ENCODE measurements at places on chromosomes 13 and 19. TPM values are rescaled to one million over a fixed set of nuclear protein-coding genes. Genes with fewer than 3 reads are reported as not detected.

DNA sequence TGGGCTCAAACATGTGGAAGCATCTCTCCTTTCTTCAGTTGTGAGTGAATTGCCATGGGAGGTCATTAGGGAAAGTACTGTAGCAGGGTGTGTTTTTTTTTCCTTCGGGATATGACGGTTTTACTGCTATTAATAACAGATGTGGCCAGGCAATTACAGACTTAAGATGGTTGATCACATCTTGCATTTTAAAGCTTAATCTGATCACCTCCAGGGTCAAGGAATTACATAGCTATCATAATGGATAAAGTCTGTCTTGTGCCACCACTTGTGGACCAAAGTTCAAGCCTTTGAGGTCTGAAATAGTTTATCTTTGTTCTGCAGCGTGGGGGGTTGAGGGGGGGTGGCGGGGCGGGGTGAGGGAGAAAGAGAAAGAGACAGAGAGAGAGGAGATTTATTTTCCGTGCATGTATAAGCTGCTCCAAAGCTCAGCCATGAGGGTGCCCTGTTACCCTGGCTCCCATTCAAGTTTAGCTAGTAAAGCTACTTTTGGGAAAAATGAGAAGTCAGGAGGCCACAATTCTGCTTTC, 5.5 kb upstream of the SERP2 start:
- peak overlapping the region; percentile 72 for H3K27ac ChIP-seq
- no peak for DNase-seq
- no peaks in the 10 kb centered on the region for H3K27me3 ChIP-seq
- no peaks in the 10 kb centered on the region for H3K4me1 ChIP-seq
- H3K4me3 ChIP-seq = no peak overlapping the region
- no peaks in the 10 kb centered on the region for H3K36me3 ChIP-seq

CTXN1 gene
- 2.5 TPM for total RNA-seq

DNA sequence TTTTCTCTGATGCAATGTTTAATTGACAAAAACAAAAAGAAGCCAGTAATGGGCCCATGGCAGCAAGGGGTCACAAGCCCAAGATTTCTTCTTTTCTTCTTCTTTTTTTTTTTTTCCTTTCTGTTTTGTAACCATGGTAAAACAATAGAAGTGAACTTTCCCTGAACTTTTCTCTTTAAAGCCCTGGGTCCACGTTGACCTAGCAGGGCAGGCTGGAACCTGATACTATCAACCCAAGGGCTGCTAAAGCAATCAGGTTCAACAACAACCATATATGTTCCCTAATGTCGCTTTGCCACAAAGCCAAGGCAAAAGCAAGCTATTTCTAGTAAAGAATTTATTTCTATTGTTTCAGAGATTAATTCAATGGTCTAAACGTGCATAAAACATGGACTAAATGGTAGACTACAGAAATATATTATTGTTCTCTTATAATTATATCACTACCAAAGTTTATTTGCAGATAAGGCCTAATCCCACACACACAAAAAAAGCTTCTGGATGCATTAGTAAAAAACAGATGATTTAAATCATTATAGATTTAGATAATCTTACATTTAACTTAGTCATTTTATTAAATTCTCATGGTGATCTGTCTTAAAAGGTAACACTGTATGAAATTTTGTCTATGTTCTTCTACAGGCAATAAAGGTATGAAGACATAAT, 153.9 kb downstream of the DACH1 start:
- H3K27ac ChIP-seq = no peak overlapping the region
- no peak for DNase-seq
- no peaks in the 10 kb centered on the region for H3K36me3 ChIP-seq

- no peak for DNase-seq
- H3K36me3 ChIP-seq = no peaks in the 10 kb centered on the region
- H3K4me1 ChIP-seq = no peaks in the 10 kb centered on the region
Measured at GRCh38 chr19:49271080-49271753, 53.8 kb downstream of the SLC6A16 start.

GRCh38 chr13:104832231-104832630, 1703.2 kb downstream of the EFNB2 start:
- H3K4me3 ChIP-seq = no peak overlapping the region
- H3K27me3 ChIP-seq = no peaks in the 10 kb centered on the region
- no peak overlapping the region for H3K27ac ChIP-seq

DNA sequence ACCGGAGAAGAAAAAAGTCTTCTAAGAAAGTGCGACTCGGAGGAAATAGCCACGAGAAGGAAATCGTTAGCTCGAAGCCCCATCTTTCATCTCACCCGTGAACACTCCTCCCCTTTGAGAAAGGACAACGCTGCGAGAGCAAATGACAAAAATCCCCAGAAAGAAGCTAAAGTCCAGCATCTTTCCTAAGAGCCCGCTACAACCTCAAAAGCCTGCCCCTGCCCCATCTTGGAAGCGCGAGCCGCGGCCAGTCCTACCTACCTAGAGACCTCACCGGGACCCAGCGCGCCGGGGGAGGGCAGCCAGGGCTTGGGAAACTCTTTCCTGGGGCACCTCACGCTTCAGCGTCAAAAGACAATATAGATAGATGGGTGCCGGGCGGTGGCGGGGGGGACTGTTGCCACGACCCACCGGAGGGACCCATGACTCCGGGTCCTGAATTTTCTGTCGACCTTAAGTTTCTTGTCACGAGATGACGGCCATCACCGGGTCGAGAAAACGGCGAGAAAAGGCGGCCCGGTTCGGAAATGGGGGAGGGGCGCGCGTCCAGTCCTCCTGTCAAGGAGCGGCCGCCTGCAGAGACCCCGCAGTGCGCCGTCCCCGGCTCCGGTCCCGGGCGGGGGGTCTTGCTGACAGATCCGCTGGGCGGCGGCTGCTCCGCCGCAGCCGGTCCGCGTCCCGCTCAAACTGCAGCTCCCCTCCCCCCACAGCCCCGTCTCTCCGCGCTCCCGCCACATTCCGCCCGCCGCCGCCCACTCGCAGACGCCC, 65.9 kb downstream of the KCNRG start:
- DNase-seq = peak; percentile 80
- H3K27me3 ChIP-seq = no peaks in the 10 kb centered on the region
- no peaks in the 10 kb centered on the region for H3K36me3 ChIP-seq

DNA sequence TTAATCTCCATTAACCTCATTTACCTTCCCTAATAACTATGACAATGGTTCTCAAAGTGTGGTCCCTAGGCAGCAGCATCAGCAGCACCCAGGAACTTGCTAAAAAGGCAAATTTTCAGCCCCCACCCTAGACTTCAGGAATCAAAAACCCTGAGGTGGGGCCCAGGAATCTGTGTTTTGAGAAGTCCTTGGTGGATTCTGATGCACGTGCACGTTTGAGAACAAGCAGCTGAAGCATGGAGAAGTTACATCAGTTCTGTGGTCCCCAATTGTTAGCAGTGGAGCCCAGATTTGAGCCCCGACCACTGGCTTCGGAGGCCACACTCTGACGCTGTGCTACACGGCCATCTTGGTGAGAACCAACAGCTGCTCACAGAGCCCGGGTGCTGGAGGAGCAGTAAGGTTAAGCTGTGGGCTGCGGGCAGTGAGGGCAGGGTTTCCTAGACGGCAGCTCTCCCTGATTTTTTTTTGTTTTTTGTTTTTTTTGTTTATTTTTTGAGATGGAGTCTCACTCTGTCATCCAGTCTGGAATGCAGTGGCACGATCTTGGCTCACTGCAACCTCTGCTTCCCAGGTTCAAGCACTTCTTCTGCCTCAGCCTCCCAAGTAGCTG, 14.0 kb upstream of the CD22 start:
- H3K4me1 ChIP-seq = no peaks in the 10 kb centered on the region
- no peak overlapping the region for H3K27ac ChIP-seq
- H3K4me3 ChIP-seq = no peak overlapping the region
- no peak for DNase-seq
- no peaks in the 10 kb centered on the region for H3K27me3 ChIP-seq
- no peaks in the 10 kb centered on the region for H3K36me3 ChIP-seq

ZNF154 gene
- total RNA-seq = 1.7 TPM

DNA sequence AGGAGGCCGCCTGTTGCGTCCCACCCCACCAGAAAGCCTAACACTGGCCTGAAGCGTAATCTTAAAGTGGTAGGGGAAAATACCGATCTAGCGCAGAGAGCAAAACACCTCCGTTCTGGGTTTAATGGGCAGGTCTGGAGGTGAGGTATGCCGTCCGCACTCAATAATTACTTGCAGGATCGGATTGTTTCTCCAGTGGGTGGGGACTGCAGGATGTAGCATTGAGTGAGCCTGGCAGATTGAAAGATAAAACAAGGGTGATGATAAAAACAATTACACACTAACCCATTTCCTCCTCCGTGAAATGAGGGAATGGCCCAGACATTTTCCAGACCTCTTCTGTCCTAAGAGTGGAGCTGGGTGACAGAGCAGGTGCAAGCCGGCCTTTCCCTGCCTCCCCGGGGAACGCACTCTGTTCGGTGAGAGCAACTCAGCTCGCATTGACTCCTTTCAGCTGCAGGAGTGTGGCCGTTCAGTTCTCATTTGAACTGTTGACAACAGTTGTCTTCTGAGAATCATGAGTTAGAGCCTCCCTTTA, 110.2 kb upstream of the DOCK9 start:
- peak overlapping the region; percentile 90 for H3K27ac ChIP-seq
- H3K27me3 ChIP-seq = no peaks in the 10 kb centered on the region
- no peak for DNase-seq
- H3K36me3 ChIP-seq = no peaks in the 10 kb centered on the region
- no peaks in the 10 kb centered on the region for H3K4me1 ChIP-seq

GRCh38 chr19:49309087-49309486, 15.9 kb downstream of the SLC6A16 start:
- no peak overlapping the region for H3K27ac ChIP-seq
- DNase-seq = no peak
- H3K4me1 ChIP-seq = no peaks in the 10 kb centered on the region

DNA sequence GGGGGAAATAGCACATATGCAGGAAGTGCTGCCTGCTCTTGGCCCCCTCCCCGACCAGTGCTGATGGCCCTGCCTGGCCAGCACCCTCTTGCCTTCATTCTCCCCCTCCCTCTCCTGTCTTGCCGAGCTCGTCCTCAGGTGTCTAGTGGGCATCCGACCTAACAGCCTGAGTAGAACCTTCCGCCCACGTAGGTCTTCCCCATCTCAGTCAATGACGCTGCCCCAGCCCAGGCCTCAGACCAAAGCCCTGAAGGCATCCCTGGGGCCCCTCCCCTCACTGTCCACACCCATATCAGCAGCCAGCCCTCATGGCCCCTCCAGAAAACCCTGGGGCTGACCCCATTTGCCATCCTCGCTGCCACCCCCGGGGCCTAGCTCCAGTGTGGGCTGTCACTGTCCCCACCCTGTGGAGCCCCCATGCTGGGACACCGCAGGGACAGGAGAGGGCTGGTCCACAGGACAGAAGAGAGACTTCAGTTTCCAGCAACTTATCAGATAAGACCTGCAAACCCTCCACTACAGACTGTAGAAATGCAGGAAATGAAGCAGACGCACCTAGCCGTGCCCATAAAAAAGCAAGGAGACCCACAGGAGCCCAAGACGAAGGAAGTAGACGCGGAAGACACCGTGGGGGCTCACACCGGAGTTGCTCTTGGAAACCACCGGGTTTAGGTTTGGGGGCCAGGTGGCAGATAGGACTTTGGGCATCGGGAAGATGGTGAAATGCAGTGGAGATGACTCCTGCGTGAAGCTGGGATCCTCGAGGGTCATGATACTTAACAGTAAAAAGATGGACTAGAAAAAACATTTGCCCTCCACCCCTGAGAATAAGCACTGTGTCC, 38.3 kb downstream of the AP1M1 start:
- no peak overlapping the region for H3K27ac ChIP-seq
- peaks cover 44% of the 10 kb centered on the region for H3K36me3 ChIP-seq
- DNase-seq = no peak
- H3K4me3 ChIP-seq = no peak overlapping the region
- no peaks in the 10 kb centered on the region for H3K4me1 ChIP-seq

- H3K27ac ChIP-seq = no peak overlapping the region
- H3K27me3 ChIP-seq = no peaks in the 10 kb centered on the region
- no peak for DNase-seq
Measured at GRCh38 chr13:20035130-20035529, 76.6 kb downstream of the ZMYM2 start.

- H3K4me3 ChIP-seq = no peak overlapping the region
- no peaks in the 10 kb centered on the region for H3K4me1 ChIP-seq
- no peak overlapping the region for H3K27ac ChIP-seq
Measured at GRCh38 chr13:62250501-62251201, 835.0 kb upstream of the PCDH20 start.

SAE1 gene
- 42.7 TPM for total RNA-seq

BRSK1 gene
- total RNA-seq = 2.4 TPM
